Stimulated activated CD8-positive, alpha-beta memory T cell treated with anti-CD3 and anti-CD28 coated beads, Interleukin-4, amount 100 ng/mL, for 1 hour (primary cell): ENCODE measurements at places on chromosomes 5 and 9.

DNA sequence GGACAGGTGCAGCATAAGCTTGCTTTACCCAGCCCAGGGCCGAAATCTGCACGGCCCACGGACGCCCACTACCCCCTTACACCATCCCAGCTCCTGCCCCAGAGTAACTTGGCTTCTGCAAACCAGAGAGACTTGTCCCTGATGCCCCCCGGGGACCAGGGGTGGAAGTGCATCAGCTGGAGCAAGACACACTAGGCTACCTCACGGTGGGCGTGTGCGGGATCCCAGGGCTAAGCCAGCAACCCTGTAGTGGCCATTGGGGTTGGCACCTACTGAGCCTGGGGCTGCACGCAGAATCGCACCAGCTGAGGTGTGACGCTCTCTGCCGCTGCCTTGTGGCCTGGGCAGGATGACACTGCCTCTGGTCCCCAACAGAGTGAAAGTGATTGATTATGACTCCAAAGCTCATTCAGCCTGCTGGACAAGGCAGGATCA lies 6.1 kb upstream of the ZNF79 start:
- no peak for DNase-seq

DNA sequence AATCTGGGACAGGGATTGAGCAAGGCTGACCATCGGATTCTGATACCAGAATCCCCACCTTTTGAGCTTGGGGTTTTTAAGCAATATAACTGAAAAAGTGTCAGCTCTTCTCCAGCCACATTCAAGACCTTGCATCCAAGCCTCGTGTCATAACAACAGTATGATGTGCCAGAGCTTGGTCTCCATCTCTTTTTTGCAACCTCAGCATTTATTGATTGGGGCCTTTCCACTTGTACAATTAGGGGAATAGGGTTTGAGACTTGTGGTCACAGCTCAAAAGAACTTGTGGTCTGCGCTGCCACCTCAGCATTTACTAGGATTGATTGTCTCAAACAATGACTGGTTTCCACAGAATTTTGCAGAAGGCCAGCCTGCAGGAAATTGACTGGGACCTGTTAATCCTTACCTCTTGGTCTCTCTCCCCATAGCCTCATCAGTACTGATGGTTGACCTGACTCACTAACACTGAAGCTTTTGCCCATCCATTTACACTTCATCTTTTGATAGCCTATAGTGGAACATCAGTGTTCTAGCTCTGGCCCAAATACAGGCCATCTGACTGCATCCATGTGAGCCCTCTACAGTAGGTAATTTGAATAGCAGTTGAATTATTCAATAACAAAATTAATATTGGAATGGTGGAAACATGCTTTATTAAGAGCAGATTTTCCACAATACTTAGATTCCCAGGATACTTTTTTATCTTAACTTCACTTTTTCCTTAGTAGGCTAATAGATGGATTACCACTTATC lies 381.6 kb upstream of the PRR16 start:
- no peak for DNase-seq

DNA sequence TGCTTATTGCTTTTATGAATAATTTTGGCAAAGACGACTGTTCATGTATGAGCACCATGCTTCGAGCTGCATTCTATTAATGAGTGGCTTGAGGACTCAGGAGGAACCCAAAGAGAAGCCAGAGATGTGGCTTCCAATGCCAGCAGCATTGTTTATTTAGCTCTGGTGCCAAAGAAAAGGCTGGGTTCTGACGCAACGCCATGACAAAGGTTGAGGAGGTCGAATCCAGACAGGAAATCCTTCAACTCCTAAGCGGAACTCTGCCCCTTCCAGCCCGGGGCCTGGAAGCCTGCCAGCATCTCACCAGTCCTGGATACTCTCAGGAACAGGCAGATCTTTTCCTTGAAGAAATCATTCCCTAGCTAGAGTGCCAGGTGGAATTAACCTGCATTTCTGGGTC lies 104.4 kb downstream of the ARHGAP26 start:
- DNase-seq = no peak

DNA sequence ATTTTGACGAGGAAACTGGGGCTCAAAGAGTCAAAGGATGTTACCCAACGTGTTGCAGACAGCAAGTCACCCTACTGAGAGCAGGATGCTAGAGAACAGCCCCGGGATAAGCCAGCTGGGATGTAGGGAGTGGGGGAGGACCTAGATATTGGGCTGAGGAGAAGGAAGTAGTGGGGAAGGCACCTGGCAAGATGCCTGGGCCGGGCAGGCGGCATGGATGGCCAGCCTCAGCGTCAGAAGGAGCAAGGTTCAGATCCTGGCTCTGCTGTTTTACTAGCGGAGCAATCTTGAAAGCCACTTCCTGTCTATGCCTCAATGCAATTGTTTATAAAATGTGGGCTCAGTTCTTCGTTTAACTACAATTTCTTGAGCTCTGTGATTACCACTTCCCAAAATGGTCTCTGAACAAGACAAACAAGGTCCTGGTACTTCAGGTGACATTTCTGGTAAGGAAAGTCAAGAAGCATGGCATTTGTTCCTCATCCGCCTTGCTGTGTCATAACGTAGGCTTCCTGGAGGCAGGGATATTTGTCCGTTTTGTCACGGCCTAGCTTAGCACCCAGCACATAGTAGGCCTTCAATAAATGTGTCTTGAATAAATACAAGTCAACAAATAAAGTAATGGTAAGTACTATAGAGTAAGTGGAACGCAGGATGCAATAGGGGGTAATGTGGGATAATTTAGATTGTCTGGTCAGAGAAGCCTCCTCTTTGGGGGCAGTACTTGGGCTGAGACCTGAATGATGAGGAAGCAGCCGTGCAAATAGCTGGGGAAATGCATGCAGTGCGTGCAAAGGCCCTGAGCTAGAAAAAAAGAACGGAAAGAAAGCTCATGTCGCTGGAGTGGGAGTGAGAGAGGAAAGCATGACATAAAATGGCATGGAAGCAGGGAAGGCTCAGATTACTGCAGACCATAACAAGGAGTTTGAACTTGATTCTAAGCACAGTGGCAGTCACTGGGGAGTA lies 70.5 kb downstream of the SMIM23 start:
- DNase-seq = no peak

- no peak for DNase-seq
Observed at GRCh38 chr5:169050146-169050571, 250.8 kb downstream of the SLIT3 start.

DNA sequence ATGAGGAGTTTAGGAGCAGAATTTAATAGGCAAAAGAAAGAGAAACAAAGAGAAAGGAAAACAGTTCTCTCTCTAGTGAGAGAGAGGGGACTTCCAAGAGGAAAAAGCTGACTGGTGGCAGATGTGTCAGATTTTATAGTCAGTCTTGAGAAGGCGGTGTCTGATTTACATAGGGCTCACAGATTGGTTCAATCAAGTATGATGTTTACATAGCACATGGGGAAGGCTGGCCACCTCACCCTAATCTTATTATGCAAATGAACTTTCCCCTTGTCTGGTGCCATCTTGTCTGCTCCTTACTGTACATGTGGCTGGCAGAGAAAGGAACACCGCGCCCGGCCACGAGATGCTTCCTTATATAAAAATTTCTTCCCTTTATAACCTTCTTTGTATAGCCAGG lies 24.7 kb downstream of the UNC13B start:
- no peak for DNase-seq

DNA sequence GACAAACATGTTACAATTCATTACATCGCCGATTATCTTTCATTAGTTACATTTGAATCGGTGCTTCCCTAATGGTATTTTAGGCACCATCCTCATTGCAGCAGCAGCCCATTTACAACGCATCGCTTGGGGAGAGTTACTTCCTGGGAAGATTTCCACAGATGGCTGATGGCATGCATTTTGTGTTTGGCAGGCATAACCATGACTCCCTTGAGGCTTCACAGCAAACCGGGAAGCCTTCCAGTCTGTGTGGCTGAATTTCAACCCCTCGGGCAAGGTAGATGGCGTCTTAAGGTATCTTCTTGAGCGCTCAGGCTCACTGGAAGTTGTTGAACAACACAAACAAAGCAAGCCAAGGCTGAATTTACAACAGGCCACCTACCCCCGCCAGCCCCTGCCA lies 1.6 kb upstream of the DNAH5 start:
- DNase-seq = no peak

DNA sequence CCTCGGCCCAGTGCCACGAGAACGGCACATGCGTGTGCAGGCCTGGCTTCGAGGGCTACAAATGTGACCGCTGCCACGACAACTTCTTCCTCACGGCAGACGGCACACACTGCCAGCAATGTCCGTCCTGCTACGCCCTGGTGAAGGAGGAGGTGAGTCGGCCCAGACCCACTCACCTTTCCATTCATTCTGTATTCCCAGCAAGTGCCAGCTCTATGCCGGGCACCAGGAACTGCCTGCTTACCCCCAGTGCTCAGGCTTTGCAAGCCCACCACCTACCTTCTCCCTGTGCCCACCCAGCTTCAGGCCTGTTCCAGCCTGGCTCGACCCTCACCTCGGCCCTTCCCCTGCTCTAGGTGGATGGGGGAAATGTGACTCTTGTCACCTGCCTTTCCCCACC lies 26.6 kb upstream of the AIF1L start:
- no peak for DNase-seq

DNA sequence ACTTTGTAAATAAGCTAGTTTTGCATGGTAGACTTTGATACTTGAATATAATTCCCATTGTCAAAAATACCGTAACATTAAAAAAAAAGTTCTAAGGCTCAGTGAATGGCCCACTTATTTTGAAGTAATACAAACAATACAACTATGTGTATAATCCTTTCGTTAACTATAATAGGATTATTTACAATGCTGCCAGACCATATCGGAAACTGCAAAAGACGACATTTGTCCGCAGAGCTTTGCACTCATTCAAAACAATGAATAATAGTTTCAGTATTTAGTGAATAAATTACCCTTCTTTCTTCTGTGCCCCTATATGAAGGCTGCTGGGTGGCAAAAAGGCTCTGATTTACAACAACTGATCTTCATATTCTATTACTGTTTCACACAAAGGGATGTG lies 121.8 kb downstream of the DROSHA start:
- no peak for DNase-seq

DNA sequence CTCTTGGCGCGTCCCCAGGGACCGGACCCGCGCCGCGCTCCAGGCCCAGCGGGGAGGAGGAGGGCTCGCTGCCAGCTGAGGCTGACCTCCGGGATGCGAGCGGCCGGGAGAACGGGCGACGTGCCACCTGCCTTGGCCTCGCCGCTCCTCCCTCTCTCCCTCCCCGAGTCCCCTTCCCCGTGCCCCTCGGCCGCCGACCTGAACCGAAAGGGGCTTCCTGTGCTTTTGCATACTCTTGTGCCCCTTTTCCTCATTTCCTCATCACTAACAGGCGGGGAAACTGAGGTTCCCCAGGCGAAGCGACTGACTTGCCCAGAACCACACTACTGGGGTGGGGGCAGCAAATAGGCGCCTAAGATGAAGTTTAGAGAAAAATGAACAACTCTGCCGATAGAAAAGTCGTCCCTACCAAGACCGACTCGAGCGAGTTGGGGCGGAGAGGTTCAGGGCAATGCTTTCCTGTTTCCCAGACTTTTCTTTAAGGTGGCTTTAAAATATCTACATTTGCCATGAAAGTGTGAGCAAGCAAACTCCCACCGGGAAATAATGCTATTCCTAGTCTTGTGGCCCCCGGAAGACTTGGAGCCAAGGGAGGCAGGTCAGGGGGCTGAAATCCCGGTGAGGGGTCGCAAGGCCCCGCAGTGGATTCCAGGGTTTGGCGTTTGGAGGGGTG lies 580 bp upstream of the DUSP1 start:
- no peak for DNase-seq

- DNase-seq = no peak
Observed at GRCh38 chr9:72685911-72686310, 164.5 kb downstream of the TMC1 start.

DNA sequence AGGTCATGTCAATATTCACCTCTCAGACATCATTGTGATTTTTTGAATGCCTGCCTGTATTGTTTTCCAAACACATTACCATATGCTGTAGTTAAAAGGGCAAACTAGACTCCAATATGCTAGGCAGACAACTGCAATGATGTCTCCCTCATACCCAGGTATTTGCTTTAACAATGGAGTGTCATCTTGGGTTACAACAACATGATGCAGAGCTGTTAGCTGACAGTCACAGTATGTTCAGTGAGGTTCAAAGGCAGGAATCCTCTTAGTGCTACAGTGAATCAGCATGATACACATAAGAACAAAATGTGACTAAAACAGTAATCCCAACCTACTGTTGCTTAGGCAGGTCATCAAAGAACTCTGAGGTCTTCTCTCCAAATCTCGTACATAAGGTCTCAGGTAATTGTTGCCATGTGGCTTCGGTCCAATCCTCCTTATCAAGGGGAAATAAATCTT lies 24.0 kb downstream of the OR1J1 start:
- DNase-seq = no peak

DNA sequence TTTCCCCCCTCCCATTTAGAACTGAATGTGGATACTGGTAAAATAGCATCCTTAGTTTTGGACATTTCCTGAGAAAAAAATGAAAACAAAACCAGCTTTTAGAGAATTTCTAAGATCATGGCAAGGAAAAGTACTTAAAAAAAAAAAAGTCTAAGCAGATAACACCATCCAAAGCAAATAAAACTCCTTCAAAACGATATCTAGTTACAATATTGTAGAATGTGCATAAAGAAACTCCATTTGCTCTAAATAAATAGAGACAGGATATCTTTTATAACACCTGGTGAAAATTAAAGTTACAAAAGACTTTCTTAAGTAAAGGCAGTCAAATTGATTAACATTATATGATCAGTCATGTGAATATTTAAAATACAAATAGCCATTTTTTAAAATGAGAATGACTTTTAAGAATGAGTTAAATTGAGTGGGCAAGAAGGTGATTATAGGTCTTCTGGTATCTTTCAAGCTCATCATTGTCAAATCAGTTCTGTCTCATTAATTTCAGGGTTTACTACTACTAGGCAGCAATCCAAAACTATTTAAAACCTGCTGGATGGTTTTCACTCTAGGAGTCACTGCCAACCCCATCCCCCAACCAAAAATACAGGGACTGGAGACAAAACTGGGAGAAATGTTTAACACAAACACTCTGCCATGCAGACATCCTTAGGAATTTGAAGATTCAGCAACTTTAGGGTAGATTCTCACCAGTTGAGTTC lies 382.6 kb downstream of the ADGRV1 start:
- no peak for DNase-seq

GRCh38 chr9:127077644-127077946 lies 44.8 kb downstream of the ANGPTL2 start:
- DNase-seq = no peak

DNA sequence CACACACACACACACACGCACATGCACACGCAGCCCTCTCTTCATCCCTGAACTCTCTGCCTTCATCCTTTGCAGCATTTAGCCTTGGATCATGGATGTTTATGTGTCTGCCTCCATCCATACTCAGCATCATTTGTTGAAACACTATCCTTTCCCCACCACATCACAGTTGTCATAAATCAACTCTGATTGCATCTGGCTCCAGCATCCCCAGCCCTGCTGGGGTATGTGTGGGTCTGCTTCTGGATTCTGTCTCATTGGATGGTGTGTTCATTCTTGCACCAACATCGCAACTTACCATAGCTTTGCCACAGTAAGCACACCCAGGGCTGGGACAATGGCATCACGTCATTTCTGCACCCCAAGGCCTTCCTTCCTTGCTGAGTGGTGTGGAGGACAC lies 175.4 kb downstream of the RGS3 start:
- DNase-seq = no peak

GRCh38 chr5:149935431-149935901 lies 9.1 kb downstream of the PDE6A start:
- no peak for DNase-seq

GRCh38 chr9:133987946-133988665 lies 4.0 kb downstream of the VAV2 start:
- no peak for DNase-seq

- DNase-seq = no peak
Observed at GRCh38 chr5:103973669-103974068, 411.1 kb upstream of the NUDT12 start.
